Mucosa of gallbladder (tissue), 1 donor: ENCODE measurements at places on chromosomes 1 and 21. TPM values are rescaled to one million over a fixed set of nuclear protein-coding genes. Genes with fewer than 3 reads are reported as not detected.

Gene LCE3C
- not detected for total RNA-seq

Gene S100A9
- 19.1 TPM for total RNA-seq

DNA sequence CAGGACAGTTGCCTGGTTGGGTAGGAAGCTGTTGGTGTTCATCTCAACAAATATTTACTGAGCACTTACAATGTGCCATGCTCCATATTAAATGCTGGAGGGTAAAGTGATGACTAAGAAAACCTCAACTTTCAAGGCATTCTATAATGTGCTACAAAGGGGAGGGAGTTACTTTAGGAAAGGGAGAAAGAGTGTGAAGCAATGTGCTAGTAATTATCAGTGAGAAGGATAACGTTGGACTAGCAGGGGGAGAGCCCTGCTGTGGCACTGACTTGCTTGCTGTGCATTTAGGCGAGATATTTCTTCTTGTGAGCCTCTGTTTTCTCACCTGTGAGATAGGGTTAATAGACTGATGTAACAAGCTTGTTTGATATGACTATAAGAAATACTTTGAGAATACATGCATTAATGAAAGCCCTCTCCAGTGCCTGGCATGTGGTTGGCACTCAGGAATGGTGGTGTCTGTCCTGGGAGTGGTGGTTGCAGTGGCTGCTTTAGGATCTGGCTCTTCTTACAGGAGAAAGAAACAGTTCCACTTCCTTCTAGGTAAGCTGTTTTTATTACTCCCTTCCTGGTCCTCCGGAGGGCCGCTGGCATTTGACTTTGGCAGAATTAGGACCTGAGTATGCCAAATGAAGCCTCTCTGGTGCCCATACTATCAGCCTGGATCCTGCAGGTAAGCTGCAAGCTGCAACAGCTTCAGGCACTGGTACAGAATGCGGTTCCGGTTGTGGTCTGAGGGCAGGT is 111.1 kb upstream of the COA6 start:
- DNase-seq, result no peak

DNA sequence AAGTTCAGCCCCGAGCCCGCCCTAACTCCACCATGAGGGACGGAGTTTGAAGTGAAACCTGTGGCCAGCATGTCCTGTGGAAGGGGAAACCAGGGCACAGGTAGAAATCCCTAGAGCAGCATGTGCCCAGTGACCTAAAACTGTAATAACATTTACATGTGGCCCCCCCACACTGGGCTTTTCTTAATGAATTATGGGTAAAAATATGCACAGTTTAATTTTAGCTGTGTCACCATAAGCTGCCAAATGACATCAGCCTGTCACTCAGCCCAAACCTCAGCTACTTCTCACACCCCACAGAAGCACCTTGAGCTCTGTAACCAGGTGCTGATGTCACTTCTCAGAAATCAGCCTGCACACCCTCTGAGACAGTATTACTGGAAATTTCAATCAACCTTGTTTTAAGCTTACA is 50.0 kb upstream of the SLC19A1 start:
- no peak for DNase-seq

DNA sequence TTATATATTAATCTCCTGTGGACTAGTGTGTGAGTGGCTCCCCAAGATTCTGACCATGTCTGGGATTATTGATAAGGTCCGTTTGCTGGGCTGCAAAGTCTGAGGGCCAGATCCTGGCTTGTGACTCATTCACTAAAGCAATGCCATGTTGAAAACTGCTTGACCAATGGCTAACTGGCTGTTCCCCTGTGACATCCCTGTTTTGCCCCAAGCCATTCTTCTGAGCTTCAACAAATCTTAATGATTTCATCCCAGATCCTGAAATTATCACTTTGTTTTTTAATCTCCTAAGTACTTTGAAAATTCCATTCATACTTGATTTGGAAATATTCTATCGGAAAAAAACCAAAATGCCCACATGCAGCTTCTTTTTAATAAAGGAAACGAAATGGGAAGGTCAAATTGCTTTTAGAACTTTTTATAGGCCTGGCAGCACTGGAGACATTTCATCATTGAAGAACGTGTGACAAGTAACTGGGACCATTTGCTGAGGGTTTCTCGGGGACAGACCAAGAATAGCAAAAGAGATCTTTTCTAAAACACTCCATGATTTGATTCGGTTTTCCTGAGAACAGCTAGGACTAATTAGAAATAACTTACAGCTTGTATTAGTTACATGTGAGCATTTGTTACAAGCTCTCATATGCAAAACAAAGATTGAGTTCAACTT is 121.3 kb downstream of the TGFB2 start:
- DNase-seq, result no peak

DNA sequence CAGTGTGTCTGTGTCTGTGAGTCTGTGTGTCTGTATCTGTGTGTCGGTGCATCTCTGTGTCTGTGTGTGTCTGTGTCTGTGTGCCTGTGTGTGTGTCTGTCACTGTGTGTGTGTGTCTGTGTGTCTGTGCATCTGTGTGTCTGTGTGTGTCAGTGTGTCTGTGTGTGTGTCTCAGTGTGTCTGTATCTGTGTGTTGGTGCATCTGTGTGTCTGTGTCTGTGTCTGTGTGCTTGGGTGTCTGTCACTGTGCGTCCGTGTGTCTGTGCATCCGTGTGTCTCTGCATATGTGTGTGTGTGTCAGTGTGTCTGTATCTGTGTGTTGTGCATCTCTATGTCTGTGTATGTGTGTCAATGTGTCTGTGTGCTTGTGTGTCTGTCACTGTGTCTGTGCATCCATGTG is 44.7 kb upstream of the POFUT2 start:
- DNase-seq, result no peak

- no peak for DNase-seq
Observed at GRCh38 chr1:223007935-223008334, 135.1 kb downstream of the TLR5 start.

GRCh38 chr21:34083357-34083756 is 10.0 kb downstream of the MRPS6 start:
- no peak for DNase-seq

DNA sequence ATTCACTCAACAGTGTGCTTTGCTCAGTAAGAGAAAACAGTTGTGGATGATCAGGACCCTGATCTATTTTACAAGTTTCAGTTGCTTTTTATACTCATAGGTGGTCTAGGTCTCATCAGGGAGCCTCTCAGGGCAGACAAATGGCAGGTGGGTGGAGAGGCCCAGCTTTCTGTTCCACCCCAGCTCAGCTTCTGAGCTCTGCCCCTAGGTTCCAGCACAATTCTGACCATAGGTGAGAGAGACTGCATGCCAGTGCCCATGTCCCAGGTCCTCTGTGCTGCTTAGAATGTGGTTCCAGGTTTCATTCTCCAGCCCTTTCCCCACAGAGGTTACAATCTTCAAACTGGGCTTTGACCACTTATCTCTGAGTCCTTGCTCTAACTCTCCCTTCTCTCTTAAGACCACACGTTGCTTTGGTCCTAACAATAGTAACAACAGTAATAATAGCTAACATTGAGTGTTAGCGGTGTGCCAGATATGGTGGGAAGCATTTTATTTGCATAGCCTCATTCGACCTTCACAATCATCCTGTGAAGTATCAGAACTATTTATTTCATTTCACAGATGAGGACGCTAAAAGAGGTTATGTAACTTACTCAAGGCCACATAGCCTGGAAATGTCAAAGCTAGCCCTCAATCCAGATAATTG is 19.6 kb upstream of the DUSP10 start:
- DNase-seq, result no peak

DNA sequence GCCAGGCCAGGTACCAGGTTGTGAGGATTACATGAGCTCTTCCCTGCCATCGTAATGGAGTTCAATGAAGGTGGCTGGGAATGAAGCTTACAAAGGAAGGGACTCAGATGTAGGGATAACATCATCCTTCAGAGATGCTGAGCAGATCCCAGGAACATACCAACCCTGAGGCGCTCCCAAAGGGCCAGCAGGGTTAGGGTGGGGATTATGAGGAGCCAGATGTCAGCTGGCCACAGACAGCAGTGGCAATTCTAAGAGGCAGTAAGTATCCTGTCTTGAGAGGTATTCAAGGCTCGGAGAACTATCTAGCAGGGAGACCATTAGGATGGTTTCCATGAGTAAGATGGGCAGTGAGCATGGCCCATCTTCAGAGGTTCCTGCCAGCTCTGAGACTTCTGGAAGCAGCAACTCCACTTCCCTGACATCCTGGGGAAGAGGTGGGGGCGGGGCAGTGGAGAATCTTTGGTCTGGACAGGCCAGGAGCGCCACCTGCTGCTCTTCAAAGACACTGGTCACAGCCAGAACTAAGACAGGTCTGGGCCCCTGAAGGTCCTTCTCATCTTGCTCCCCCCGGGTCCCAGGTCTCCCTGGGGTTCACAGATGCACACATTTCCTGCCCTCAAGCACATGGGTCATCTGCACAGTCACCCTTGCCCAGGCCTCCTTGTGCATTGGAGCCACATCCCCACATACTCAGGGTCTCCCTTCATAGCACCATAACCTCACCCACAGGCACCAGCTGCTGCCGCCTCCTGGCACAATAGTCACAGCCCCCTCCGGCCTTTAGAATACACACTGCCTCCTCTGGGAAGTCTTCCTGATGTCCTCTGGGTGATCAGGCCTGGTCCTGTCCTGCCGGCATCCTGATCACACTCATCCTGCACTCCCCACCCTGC is 2.7 kb upstream of the SDC3 start:
- DNase-seq, result peak; percentile 90

GRCh38 chr1:94084547-94084946 is 36.4 kb downstream of the ABCA4 start:
- DNase-seq, result no peak
